Hematopoietic multipotent progenitor cell treated with erythropoietin and hydrocortisone succinate and interleukin-3 and kit ligand, for 17 days (in vitro differentiated cells): ENCODE measurements at places on chromosomes 6 and 20.
A peak's percentile ranks its signal among the peaks of the same experiment; 100 is the strongest.

- no peak for DNase-seq
Observed at GRCh38 chr6:111700135-111700690, 94.5 kb upstream of the TRAF3IP2 start.

DNA sequence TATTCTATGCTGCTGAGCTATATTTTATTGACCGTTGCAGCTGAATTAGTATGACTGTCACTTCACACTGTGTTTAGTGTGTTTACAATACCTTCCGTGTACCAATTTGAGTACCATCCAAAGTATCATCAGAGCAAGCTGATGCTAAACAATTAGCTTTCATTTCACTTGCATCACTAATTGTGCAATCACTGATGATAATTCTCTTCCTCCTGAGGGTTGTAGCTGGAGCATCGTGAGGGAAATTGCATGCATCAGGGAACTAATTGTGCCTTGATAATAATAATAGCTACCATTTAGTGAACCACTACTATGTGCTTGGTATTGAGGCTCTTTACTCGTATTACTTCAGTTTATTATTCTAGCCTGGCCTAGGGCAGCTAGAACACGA, 384.8 kb upstream of the SOX4 start:
- no peak for DNase-seq

- no peak for DNase-seq
Observed at GRCh38 chr6:160435935-160436334, 87.8 kb downstream of the SLC22A3 start.

DNA sequence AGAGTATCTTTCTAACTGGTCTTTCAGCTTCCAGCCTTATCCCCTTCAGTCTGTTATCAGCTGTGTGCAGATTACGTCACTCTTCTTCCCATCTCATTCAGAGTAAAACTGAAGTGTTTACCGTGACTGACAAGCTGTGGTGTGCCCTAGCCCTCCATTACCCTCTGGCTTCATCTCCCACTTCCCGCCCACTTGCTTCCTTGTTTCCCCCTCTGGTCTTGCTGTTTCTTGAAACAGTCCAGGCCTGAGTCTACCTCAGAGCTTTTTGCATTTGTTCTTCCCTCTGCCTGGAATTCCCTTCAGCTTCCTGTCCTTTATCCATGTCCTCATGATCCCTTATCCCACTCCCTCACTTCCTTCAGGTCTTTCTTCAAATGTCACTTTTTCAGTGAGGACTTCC, 66.9 kb downstream of the CARMIL1 start:
- DNase-seq: no peak

- peak; percentile 44 for DNase-seq
Observed at GRCh38 chr20:327186-328026, 2.1 kb downstream of the SOX12 start.

DNA sequence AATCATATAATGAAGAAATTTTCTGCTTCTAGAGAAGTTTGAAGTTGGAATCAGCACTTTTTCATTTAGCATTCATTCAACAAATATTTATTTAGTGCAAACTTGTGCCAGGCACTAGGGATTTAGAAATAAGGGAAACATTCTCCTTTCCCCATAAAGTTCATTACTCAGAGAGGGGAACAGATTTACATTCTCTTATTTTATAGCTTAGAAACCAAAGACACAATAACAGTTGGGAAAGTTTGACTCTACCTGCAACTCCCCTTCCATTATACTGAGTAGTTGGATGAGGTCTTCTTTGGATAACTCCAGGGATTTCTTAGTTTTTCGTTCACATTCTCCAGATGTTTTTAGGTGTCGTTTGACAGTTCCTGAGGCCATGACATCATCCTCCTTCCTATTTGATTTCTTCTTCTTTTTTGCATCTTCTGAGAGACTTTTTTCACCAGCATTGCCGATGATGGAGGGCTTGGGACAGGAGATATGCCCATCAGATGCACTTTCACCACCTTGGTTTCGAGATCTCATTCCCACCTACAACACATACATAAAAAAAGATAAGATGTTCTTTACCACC, 79.1 kb downstream of the FILIP1 start:
- DNase-seq: no peak

GRCh38 chr6:142570221-142570671, 268.4 kb downstream of the ADGRG6 start:
- DNase-seq: no peak

DNA sequence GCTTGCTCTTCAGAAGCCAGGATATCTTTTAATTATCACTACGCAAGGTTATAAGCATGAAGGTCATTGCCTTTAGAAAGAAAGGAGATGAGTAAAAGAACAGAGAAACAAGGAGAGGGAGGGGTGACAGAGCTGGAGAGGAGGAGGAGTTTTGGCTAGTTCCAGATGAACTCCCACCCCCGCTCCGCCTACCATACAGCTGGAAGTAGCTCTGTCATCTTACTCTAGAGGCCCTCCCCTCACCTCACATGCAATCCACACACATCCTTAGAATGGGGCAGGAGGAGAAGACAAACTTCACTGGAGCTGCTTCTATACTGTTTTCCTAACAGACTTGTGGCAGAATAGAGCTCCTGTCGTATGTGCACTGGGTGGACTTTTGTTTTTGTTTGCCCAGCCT, 144.7 kb downstream of the SCML4 start:
- no peak for DNase-seq

- DNase-seq: no peak
Observed at GRCh38 chr6:43286980-43287716, 10.9 kb upstream of the SLC22A7 start.

- no peak for DNase-seq
Observed at GRCh38 chr20:3672547-3673171, 9.2 kb downstream of the ADAM33 start.

GRCh38 chr20:36113036-36113435, 41.5 kb upstream of the EPB41L1 start:
- no peak for DNase-seq

DNA sequence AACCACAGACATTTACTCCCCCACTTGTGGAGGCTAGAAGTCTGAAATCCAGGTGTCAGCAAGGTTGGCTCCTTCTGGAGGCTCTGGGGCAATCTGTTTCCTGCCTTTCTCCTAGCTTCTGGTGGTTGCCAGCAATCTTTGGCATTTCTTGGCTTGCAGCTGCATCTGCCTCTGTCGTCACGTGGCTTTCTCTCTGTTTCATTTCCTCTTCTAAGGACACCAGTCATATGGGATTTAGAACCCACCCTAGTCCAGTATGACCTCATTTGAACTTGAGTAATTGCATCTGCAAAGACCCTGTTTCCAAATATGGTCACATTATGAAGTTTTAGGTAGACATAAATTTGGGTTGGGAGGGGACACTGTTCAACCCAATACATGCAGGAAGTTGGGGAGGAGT, 56.2 kb upstream of the EPB41L1 start:
- DNase-seq: no peak

- DNase-seq: peak; percentile 54
Observed at GRCh38 chr6:42970871-42971612, 7.9 kb downstream of the PEX6 start.

- DNase-seq: no peak
Observed at GRCh38 chr20:21360705-21361104, 36.6 kb downstream of the NKX2-4 start.

DNA sequence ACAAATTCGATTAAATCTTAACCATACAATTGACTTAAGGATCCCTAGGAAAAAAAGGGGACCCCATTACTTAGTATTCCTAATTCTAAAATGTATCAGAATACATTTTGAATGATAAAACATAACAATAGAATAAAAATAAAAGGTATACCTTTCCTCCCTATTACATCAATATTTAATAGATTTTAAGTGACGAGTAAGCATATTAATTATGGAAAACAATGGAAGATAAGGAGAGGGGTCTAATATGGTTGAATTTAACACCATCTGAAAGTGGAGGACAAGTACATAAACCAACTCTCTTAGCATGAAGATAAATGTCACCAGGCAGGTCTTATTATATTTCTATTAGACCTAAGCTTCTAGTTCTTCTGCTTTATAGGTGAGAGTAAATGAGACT, 232.1 kb downstream of the HAO1 start:
- DNase-seq: no peak

DNA sequence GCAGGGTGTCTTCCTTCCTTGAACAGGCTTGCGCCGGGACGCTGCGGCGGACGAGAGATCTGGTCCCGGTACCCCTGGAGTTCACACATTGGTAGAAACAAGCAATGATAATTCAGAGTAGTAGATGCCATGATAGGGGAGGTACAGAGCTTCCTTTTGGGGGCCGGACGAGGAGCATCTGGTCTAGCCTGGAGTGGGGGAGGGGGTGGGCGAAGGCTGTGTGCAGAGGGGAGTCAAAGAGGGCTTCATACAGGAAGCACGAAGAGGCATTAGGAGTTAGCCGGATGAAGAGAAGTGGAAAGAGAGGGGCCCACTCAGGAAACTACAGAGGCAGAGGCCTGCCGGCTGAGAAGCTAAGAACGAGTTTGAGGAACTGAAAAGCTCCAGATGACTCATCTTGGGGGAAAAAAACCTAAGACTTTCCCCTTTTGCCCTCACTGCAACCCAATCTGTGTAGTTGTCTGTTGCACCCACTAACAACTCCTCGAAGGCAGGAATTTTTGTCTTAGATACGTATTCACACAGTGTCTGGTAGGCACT, 611 bp downstream of the CNPY3 start:
- DNase-seq: peak; percentile 19

DNA sequence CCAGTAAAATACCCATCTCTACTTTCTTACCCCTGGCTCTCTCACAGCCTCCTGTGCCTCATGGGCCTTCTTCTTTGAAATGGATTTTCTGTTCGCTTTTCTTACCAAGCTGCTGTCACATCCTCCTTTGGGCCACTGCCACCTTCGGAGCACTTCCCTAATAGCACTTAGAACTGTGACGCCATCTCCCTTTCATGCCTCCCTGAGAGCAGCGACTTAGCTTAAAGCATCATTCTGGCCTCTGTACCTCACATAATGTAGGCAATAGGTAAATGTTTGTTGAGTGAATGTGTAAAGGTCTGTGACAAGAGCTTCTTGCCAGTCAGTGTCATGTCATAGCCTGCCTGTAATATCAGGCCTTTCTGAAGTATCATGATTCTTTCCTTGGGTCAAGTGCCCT, 78.8 kb downstream of the ADGRG6 start:
- no peak for DNase-seq

- DNase-seq: no peak
Observed at GRCh38 chr6:143811501-143812157, 31.5 kb upstream of the LTV1 start.

DNA sequence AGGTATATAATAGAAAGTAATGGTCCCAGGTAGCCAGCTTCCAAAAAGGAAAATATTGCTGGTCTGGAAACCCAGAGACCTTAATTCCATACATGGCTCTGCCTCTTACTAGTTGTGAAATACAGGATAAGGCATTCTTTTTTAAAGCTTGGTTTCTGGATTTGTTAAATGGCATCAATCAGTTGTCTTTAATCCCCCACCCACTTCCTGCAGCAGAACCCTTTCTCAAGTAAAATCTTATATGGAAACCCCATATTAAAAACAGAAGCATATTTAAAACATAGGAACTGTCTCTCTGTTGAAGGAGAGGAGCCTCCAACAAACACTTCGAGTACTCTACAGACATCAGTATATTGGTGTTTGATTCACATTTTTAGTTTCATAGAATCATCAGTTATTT, 6.2 kb upstream of the LCA5 start:
- no peak for DNase-seq

GRCh38 chr6:47086051-47086770, 44.1 kb upstream of the ADGRF1 start:
- no peak for DNase-seq

- DNase-seq: no peak
Observed at GRCh38 chr20:14098261-14098660, 102.9 kb downstream of the MACROD2 start.

DNA sequence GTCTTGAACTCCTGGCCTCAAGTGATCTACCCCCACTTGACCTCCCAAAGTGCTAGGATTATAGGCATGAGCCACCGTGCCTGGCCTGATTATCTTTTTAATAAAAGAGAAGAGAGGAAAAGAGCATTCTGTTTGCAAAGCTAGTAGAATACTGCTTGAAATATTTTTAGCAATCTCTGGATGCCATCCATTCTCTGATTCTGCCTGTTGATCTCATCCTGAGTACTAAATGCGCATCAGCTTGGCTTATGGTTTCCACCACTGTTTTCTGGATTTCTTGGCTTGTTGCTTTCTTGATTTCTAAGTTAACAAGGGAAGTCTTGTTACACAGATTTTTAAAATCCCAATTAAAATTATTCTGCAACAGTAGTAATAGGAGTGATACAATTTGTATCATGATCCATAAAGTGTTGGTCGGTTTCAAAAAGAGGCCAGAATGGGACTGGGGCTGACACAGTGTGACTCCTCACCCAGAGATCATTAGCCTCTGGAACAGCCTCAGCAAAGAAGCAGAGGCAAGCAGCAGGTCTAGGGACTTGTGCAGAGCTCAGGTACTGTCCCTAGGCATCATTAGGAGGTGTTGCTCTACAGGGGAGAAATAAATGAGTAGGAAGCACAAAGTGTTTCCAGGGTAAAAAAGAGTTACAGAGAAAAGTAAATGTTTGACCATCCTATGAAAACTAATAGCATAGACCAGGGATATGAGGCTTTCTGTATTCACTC, 17.8 kb upstream of the SLC16A10 start:
- no peak for DNase-seq

DNA sequence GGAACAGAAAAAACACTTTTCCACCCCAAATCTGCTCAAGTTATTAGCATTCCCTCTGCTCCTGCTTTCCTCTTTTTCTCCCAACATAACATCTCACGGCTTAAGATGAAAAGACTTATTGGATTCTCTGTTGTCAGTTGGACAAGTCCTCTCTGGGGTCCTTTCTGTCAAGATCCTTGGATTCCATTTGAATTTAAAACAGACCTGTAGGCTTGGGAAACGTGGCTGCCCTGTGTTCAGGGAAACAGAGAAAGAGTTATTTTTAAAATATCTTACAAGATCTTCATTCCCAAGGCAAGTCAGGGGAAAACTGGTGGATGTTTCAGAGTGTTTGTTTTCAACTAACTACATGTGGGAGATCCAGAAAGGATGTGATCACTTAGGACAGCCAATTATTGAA, 322.9 kb downstream of the SAMD5 start:
- no peak for DNase-seq

GRCh38 chr20:2125474-2126112, 24.0 kb downstream of the STK35 start:
- DNase-seq: no peak

- DNase-seq: no peak
Observed at GRCh38 chr20:1917786-1918185, 22.6 kb downstream of the SIRPA start.

DNA sequence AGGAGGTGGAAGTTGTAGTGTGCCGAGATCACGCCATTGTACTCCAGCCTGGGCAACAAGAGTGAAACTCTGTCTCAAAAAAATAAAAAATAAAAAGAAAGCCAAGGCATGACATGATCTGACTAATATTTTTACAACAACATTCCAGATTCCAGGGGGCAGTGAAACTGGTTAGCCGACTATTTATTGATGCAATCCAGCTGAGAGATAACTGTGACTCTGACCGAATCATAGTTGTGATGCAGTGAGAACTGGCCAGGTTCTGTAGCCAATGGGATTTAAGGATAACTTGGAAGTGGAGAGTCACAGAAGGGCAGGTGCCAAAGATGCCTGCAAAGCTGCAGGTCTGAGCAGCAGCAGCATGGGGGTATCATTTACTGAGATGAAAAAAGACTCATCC, 82.9 kb upstream of the TSHZ2 start:
- DNase-seq: no peak
